ENCODE measurements at places on chromosomes 2 and 18. TPM values are rescaled to one million over a fixed set of nuclear protein-coding genes. Genes with fewer than 3 reads are reported as not detected.

PSMA8 gene
- not detected for total RNA-seq

C1GALT1C1L gene
- total RNA-seq, result 1.3 TPM

CFAP65 gene
- total RNA-seq, result not detected

PPP1R1C gene
- 9.6 TPM for total RNA-seq

CRYBA2 gene
- total RNA-seq, result 1,526 TPM

TMEFF2 gene
- total RNA-seq, result 12.6 TPM

SLC9A2 gene
- total RNA-seq, result 0.49 TPM

MROH2A gene
- not detected for total RNA-seq

CNGA3 gene
- 9.7 TPM for total RNA-seq

DPP4 gene
- total RNA-seq, result 12.3 TPM

KRTCAP3 gene
- not detected for total RNA-seq

CNOT9 gene
- total RNA-seq, result 50.5 TPM

CENPA gene
- total RNA-seq, result 2.4 TPM

DSC1 gene
- total RNA-seq, result 1.8 TPM

Measured in camera-type eye (tissue), 1 donor.